ENCODE measurements at places on chromosomes 3 and 15. TPM values are rescaled to one million over a fixed set of nuclear protein-coding genes. Genes with fewer than 3 reads are reported as not detected.

Gene EPHB1
- total RNA-seq = 1.9 TPM

Gene CFAP44
- not detected for total RNA-seq

Gene SCAANT1
- total RNA-seq = not detected

Gene LARP6
- 41.0 TPM for total RNA-seq

Gene CCDC191
- total RNA-seq = 0.14 TPM

Gene FRMD4B
- 6.0 TPM for total RNA-seq

GRCh38 chr3:24237971-24238706 is 256.5 kb downstream of the THRB start:
- DNase-seq = peak; percentile 97

- DNase-seq = peak; percentile 65
These were observed 44.1 kb downstream of the LIPC start for GRCh38 chr15:58475573-58476524.

DNA sequence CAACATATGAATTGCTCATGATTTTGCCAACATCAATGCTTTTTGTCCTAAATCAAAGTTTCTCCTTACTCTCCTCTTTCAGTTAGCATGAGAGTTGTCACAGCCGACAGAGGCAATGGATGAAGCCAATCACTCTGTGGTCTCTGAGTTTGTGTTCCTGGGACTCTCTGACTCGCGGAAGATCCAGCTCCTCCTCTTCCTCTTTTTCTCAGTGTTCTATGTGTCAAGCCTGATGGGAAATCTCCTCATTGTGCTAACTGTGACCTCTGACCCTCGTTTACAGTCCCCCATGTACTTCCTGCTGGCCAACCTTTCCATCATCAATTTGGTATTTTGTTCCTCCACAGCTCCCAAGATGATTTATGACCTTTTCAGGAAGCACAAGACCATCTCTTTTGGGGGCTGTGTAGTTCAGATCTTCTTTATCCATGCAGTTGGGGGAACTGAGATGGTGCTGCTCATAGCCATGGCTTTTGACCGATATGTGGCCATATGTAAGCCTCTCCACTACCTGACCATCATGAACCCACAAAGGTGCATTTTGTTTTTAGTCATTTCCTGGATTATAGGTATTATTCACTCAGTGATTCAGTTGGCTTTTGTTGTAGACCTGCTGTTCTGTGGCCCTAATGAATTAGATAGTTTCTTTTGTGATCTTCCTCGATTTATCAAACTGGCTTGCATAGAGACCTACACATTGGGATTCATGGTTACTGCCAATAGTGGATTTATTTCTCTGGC is 2.5 kb downstream of the OR4F6 start:
- DNase-seq = no peak

DNA sequence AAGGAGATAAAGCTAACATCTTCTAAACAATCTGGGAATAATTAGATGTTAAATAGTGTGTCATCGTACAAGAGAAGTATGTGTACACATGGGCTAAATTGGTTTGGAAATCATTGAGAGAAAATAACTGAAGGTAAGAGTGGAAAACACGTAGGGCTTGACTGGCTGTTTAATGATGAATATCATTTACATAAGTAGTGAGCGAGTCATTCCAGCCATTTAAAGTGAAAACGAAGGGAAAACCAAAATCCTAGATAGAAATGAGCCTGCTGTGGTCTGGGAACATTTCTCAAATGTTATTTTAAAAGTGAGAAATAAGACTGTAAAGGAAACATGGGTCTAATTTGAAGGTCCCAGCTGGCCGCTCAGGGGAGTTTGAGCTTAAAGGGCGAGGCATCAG is 41.9 kb upstream of the KCNMB2 start:
- DNase-seq = no peak

- no peak for DNase-seq
These were observed 10.0 kb downstream of the PRKCD start for GRCh38 chr3:53171064-53171418.

GRCh38 chr3:69142090-69142489 is 19.7 kb upstream of the LMOD3 start:
- DNase-seq = no peak

DNA sequence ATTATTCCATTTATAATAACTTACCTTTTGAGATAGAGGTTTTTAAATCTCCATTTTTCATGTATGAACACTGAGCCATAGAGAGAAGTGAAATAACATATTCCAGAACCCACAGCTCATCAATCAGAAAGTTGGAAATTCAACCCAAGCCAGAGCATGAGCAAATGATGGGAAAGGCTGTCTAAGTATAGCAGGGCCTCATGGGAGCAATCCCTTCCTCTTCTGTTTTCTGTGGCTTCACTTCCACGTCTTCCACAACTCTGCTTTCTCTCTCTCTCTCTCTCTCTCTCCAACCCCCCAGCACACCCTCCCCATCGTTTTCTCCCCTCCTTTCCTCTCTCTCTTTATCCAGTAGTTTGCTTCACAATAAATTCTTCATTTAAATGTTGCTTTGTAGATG is 14.8 kb upstream of the IL1RAP start:
- DNase-seq = no peak

- no peak for DNase-seq
These were observed 138.5 kb downstream of the NECTIN3 start for GRCh38 chr3:111210003-111210711.

Data from Caki2 (cell line).